ENCODE measurements at places on chromosomes 7 and 10.

GRCh38 chr10:124644771-124645415 lies 99.3 kb downstream of the FAM53B start:
- no peak for DNase-seq

DNA sequence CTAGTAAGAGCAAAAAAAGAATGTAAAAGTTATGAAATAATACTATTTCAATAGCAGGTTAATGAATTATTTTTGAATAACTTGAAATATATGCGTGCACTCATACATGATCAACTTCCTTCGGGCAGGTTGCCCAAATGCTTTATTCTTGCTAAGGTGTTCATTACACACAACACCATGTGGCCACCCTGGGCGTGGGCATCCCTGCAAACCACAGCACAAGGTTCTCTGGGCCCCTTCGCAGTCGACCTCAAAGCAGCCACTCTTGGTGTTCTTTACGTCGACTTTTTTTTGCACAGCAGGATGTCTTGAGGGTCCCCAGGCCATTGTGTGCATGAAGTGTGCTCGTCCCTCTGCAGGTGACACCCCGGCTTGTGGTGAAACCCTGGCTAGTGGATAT lies 300.7 kb upstream of the PITRM1 start:
- no peak for DNase-seq

GRCh38 chr7:95396136-95397032 lies at the start of gene PON3:
Gene PON3, minus strand, starts transcription at chr7:95396375. Its CDS starts 25 bp downstream, at chr7:95396350.
- no peak for DNase-seq

DNA sequence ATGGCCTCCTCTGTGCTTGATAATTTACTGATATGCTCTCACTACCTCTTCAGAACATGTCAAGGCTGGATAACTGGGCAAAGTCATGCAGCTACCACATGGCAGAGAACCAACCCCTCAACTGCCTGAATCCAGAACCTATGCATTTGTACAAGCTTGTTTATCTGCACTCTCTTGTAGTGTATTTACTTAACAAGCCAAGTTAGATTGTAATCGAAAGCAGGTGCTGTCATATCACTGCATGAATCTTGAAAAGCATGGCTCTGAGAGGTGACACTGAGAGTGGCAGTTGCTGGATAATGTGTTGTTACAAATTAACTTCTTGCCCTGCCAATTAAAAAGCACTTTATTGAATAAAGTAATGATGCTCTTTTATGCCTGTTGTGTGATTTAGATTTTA lies 588.6 kb downstream of the NRG3 start:
- no peak for DNase-seq

- no peak for DNase-seq
These were observed 43.8 kb downstream of the SPOCK2 start for GRCh38 chr10:72044417-72045041.

GRCh38 chr10:70465832-70466231 lies 12.7 kb upstream of the PALD1 start:
- DNase-seq: no peak

GRCh38 chr10:78695846-78696245 lies 372.9 kb upstream of the ZMIZ1 start:
- no peak for DNase-seq

GRCh38 chr7:921581-922333 lies 32.7 kb downstream of the ADAP1 start:
- no peak for DNase-seq

DNA sequence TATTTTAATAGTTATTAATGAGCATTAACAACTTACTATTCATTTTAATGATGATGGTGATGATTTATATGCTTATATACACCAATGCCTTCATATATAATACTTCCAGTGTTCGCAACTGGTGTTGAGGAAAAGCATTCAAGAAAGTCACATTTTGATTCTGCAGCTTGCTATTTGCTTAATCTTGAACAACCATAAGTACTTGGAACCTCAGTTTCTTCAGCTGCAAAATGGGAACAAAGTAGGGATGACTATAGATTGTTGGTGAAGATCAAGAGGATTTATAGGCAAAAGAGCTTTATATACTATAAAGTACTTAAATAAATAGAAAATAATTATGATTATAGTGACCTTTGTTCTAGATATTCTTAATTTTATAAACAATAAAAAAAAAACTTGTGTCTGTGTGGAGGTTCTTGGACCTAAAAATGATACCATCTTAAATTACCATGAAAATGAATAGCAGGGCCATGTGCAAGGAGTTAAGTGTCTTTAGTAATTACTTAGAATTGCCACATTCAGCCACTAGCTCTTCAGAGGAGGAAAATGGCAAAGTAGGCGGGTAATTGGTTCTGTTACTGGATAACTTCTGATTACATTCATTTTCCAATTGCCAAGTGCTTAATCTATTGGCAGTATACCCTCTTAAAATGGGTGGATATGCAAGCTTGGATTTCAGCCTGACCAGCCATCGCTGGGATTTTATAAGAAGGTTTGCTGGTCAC lies 4.5 kb downstream of the ARID5B start:
- DNase-seq: no peak

GRCh38 chr10:98309366-98310355 lies 41.7 kb upstream of the LOXL4 start:
- DNase-seq: peak; percentile 65

GRCh38 chr10:121065330-121065729 lies 214.2 kb downstream of the WDR11 start:
- no peak for DNase-seq

- DNase-seq: no peak
These were observed 304.1 kb upstream of the LRGUK start for GRCh38 chr7:133822868-133823552.

- DNase-seq: no peak
These were observed 58.9 kb downstream of the FAM53B start for GRCh38 chr10:124685261-124685660.

DNA sequence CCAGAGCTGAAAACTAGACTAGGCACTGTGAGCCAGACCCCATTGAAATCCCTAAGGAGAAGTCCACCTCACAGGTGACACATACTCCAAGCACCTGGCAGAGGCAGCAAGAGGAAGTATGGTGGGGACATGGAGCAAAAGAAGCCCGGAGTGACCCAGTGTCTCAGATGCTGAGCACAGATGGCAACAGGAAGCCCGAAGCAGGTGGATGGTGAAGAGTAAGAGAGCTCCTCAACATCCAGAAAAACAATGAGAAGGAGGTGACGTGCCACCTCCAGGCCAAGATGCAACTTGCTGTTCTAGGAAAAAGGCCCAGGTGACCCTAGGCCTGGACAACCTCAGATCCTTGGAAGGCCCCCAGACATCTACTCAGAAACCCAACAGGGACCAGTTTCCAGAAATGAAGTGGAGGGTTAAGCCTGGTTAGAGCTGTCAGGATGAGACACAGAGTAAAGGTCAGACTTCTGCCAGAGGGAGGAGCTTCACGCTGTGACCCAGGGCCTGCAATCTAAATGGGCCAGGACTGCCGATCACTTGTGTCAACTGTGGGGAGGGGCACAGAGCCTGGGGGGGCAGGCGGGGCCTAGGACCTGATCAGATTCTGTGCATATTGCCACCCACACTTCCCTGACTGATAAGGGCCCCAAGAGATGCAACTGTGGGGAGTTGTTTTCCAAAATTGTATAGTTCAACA lies 2.4 kb upstream of the COBL start:
- no peak for DNase-seq

DNA sequence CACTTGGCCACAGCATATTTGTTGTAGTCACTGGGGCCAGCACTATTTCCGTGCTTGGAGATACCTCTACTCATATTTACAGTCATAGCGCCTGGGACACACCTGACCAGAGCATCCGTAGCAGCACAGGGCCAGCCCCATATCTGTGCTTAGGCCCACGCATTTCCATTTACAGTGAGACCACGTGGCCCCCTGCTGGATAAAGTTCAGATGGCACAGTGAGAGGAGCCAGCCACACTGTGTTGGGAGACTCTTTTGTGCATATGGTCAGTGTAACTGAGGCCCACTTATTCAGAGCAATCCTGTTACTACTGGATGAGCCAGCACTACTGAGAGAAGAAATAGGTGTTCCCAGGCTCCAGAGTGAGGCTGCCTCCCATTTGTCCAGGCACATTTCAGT lies 455.3 kb downstream of the REEP3 start:
- DNase-seq: peak; percentile 37

- no peak for DNase-seq
These were observed 8.0 kb downstream of the SKAP2 start for GRCh38 chr7:26856176-26856985.

- no peak for DNase-seq
These were observed 413.4 kb upstream of the MKI67 start for GRCh38 chr10:128539510-128540127.

DNA sequence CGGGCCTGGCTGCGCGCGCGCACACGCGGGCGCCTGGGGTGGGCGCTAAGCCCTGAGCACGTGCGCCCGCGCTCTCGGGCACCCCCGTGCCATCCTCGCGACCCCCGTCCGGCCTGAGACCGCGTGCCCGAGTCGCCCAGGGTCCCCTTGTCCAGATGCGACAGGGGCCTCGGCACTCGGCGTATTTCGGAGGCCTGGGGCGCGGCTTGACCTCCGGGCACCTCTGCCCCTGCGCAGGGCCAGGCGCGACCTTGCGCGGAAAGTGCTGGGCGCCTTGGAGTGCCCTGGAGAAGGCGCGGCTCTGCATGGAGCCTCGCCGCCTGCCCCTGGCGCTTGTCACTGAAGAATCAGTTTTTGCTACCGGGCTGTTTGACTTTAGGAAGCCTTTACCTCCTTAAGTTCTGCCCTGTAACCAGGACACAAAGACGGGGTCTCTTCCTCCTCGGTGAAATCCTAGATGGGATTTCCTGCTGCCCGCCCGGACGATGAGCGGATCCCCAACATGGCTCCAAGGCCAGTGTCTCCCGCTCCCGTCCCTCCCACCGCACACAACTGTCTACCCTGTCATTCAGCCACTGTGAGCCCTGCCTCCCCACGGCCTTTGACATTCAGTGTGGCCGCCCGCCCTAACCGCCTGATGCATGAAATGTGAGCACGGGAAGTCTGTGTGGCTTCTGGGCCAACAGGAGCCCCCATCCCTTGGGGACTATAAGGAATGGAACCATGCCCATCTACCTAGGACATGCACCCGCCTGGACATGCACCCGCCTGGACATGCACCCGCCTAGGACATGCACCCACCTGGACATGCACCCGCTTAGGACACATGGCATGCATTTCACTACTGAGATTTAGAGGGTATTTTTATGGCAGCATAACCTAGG lies 1.1 kb upstream of the STK32C start:
- no peak for DNase-seq

- no peak for DNase-seq
These were observed 109.9 kb downstream of the REEP3 start for GRCh38 chr10:63630931-63631680.

GRCh38 chr10:8712656-8713055 lies 658.2 kb downstream of the GATA3 start:
- no peak for DNase-seq

DNA sequence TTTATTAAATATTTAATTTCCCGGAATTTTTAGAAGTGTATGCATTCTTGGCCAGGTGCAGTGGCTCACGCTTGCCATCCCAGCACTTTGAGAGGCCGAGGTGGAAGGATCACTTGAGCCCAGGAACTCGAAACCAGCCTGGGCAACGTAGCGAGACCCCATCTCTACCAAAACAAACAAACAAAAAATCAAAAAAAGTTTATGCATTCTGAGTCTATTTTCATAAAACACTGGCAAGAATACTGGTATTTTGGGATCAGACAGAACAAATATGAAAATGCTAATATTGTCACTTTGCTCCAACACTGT lies 440.8 kb upstream of the FOXK1 start:
- no peak for DNase-seq

DNA sequence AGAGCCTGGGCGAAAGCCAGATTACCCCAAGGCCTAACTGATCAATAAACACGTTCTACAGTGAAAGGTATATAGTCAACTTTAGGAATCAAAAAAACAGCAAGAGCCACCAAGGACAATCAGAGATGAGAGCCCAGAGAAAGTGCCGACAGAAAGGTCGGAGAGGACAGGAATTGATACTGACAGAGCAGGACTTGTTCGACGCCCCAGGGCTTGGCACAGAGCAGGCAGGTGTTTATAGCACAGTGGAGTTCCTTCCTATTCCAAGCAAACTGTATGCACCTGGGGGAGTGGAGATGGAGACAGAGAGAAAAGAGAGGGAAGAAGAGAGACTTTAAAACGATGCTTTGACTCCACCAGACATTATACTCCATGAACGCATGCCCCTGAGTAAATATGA lies 39.5 kb downstream of the PPP1R3C start:
- DNase-seq: no peak

- DNase-seq: no peak
These were observed 322.4 kb downstream of the PCDH15 start for GRCh38 chr10:54478601-54479000.

DNA sequence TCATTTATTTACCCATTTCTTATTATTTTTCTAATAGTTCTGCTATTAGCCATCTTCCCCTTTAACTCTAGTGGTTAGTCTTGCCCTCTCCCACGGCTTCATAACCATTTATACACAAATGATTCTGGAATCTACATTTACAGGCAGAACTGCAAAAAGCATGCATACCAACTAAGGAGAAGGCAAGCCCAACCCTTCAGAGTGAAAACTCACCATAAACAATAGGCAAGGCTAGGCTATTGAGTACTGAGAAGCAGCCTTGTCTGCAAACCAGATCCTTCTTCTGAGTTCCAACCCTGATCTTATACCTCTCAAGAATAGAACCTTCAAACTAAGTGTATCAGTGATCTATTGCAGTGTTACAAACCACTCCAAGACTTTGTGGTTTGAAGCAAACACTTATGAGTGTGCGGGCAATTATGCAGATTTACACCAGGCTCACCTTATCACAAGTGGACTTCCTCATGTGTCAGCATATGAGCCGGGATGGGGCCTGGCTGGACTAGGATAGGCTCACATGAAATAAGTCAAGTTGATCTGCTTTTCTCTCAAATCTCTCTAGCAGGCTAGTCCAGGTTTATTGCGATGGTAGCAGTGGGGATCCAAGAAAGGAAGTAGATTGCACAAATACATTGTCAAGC lies 896.9 kb upstream of the PHF14 start:
- DNase-seq: no peak
